ENCODE measurements at places on chromosomes 5 and 9.
A peak's percentile ranks its signal among the peaks of the same experiment; 100 is the strongest.

DNA sequence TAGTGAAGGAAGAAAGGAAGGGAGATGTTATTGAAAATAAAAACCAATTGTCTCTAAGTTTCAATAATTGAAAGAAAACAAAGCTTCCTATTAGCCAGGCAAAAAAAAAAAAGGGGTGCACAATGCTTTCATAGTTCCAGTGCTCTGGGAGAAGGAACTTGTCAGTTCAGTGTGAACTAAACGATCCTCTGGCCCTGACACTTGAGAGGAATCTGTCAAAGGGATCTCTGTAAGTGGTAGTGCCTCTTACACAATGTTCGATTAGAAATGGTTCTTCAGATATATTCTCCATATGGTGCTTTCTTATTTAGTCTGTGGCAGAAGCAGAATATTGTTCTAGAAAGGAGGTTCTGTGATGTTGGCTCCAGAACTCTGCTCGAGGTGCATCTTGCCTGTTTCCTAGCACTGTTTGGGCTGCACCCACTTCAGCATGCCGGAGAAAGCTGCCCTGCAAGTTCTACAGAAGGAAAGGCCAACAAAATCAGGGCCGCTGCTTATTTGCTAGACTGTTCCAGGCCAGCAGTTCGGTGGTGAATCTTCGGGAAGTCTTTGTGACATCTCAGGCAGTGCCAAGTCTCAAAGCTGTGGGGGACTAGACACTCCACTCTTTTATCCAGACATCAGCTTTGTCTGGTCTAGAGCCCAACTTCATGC is 90.9 kb downstream of the PIK3R1 start:
- no peak for DNase-seq

GRCh38 chr9:129669141-129669718 is 3.8 kb downstream of the PRRX2 start:
- no peak for DNase-seq

- no peak for DNase-seq
These were observed 11.6 kb downstream of the ARHGEF28 start for GRCh38 chr5:73637565-73637964.

DNA sequence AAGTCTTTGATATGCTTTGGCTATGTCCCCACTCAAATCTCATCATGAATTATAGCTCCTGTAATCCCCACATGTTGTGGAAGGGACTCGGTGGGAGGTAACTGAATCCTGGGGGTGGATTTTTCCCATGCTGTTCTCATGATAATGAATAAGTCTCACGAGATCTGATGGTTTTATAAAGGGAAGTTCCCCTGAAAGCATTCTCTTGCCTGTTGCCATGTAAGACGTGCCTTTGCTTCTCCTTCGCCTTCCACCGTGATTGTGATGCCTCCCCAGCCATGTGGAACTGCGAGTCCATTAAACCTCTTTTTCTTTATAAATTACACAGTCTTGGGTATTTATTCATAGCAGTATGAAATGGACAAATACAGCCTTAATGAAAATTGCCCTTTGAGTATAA is 44.7 kb upstream of the ICE1 start:
- DNase-seq, result no peak

DNA sequence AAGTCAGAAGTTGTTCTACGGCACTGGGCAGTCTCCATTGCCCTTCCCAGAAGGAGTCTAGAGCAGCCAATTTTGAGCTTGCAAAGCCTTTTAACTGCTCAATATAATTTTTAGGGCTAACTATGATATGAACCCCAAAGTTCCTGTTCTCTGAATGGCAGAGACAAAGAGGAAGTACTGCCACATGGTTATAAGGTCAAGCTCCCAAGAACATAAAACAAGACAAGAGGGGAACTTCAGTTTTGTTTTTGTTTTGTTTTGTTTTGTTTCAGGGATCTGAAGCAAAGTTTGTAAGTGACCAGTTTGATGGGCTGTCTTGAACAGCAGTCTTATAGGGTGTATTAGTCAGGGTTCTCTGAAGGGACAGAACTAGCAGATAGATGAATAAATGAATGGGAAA is 11.9 kb upstream of the SMC2 start:
- DNase-seq, result no peak

DNA sequence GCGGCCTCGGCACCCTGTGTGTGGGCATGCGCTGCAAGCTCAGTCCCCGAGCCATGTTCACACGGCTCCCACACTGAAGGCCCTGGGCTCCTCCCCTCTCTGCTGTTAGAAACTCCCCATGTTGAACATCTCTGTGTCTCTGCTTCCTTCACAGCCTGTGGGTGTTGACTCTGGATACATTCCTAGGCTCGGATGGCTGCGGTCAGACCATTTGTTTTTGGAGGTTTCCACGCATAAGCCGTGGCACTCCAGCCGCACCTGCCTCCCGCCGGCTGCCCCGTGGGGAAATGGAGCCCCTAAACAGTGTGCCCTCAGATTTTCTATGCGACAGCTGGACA is 31.2 kb upstream of the LRRC14B start:
- no peak for DNase-seq

GRCh38 chr9:86034863-86035734 is 64.3 kb downstream of the GOLM1 start:
- DNase-seq, result peak; percentile 78

GRCh38 chr9:105330755-105331154 is 86.3 kb downstream of the SLC44A1 start:
- DNase-seq, result no peak

GRCh38 chr5:139383275-139383992 is at the start of gene SLC23A1:
Gene SLC23A1 (minus strand): TSS chr5:139383297. CDS start chr5:139383253, 44 bp downstream.
- no peak for DNase-seq

- no peak for DNase-seq
These were observed 109.8 kb downstream of the GIN1 start for GRCh38 chr5:103010168-103010567.

GRCh38 chr5:136030252-136030651 is 1.5 kb downstream of the TGFBI start:
- DNase-seq, result no peak

DNA sequence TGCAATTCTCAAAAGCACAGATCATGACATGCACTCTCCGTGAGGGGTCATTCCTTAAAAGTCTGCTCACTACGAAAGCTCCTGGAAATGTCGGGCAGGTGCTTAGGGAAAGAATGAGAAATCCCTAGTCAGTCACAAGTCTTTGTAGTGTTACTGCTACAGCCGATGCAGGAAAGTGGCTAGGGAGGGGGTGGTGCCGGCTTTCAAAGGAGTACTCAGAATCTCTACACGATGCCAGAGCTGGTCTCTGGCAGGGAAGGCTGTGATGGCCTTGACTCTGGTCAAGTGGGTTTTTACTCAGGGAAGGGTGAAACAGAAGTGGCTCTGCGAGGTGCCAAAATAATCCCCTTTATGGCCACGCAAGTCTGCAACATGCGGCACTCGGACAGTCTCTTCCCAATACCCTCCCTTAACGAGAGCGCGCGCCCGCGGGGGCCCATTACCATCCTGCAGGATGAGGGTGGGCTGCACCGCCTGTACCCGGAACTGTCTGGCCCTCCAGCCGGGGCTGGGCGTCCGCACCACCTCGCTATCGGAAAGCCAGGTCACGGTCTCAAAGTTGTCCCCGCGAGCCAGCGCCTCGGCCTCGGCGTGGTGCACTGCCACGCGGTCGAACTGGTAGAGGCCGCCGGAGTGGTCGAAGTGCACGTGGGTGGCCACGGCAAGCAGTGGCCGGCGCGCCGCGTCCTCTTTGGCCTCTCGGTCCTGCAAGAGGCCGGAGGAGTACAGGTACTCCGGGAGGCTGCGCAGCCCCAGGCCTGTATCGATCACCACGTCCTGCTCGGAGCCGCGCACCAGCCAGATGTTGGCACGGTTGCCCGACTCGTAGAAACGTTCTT is 956 bp downstream of the MBLAC2 start:
- DNase-seq, result peak; percentile 40

DNA sequence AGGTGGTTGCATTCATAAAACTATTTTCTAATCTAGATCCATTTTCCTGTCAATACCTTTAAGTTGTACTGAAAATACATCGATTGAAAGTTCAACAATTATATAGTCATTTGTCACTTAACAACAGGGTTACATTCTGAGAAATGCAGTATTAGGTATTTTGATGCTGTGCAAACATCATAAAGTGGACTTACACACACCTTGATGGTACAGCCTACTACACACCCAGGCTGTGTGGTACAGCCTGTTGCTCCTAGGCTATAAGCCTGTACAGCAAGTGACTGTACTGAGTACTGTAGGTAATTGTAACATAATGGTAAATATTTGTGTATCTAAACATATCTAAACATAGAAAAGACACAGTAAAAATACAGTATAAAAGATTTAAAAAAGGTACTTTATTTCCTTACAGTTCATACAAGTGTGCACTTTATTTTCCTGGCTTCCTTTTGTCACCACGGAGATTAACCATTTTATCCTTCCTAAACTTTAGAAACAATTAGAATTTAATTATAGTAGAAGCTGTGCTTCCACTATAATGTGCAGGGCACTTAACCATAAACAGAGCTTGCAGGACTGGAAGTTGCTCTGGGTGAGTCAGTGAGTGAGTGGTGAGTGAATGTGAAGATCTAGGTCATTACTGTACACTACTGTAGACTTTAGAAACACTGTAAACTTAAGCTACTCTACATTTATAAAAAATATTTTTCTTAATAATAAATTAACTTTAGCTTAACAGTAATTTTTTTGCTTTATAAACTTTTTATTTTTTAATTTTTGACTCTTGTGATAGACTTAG is 42.9 kb upstream of the MEF2C start:
- no peak for DNase-seq

DNA sequence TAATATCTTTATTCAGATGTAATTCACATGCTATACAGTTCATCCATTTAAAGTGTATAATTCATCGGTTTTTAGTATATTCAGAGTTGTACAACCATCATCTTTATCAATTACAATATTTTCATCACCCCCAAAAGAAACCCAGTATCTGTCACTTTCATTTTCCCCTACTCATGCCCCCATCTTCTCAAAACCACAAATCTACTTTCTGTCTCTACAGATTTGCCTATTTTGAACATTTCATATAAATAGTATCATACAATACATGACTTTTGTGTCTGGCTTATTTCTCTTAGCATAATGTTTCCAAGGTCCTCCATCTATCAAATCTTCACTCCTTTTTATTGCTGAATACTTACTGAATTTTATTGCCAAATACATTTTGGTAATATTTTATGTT is 305.1 kb upstream of the SGCD start:
- DNase-seq, result no peak

DNA sequence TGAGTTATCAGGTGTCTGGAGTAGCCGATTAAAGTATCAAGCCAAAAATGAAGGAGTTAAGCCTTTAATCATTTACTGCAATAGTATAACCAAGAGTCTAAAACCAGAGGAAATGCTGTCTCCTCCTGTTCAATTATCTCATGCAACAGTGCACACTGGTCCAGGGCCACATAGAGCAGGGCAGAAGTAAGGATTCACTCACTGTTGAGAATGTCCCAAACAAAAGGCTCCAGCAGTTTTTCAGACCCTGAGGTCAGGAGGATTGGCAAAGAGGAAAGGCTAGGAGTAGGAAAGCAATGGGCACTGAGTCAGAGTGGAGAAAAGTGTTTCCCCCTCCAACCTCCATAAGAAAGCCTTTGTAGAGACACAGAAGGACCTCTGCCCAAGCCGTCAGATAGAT is 168.2 kb downstream of the RNF180 start:
- DNase-seq, result no peak

DNA sequence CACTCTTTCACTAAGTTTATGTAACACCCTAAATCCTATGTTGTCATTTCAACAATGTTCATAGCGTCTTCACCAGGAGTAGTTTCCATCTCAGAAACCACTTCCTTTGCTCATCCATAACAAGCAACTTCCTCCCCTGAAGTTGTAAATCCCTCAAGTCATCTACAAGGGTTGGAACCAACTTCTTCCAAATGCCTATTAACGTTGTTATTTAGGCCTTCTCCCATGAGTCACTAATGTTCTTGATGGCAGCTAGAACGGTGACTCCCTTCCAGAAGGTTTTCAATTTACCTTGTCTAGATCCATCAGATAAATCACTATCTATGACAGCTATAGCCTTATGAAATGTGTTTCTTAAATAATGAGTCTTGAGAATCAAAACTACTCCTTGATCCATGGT is 73.3 kb upstream of the TARS1 start:
- no peak for DNase-seq

DNA sequence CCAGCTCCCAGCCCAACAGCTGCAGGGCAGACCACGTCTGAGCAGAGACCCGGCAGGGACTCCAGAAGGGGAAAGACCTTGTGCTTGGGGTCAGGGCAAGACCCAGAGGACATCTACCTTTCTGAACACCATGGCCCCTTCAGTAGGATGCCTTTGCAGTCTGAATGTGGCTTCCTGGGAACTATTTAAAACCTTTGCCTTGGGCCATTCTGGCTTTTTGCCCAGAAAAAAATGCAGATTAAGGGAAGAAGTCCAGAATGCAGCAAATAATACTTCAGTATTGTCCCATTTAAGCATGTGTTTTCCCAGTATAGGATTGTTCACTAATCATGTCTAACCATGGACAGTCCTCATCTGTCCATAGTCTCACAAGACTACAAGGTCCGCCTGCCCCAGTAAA is 67.5 kb upstream of the ERCC6L2 start:
- peak; percentile 82 for DNase-seq

GRCh38 chr9:14210428-14210827 is 103.5 kb downstream of the NFIB start:
- no peak for DNase-seq

- DNase-seq, result no peak
These were observed 64.0 kb downstream of the SFXN1 start for GRCh38 chr5:175542232-175542965.

DNA sequence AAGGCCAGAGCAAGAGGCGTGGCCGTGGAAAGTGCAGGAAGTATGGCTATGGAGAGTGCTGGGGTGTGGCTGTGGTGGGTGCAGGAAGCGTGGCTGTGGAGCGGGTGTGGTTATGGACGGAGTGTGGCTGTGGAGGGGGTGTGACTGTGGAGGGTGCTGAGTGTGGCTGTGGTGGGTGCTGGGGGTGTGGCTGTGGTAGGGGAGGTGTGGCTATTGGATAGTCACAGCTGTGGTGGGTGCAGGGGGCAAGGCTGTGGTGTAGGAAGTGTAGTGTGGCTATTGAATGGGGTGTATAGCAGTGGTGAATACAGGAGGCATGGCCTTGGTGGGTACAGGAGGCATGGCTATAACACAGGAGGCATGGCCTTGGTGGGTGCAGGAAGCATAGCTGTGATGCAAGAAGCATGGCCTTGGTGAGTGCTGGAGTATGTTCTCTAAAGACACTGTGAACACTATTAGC is 40.8 kb upstream of the SPATA31C2 start:
- DNase-seq, result no peak

GRCh38 chr9:8571643-8572042 is 772.1 kb upstream of the DMAC1 start:
- DNase-seq, result no peak

DNA sequence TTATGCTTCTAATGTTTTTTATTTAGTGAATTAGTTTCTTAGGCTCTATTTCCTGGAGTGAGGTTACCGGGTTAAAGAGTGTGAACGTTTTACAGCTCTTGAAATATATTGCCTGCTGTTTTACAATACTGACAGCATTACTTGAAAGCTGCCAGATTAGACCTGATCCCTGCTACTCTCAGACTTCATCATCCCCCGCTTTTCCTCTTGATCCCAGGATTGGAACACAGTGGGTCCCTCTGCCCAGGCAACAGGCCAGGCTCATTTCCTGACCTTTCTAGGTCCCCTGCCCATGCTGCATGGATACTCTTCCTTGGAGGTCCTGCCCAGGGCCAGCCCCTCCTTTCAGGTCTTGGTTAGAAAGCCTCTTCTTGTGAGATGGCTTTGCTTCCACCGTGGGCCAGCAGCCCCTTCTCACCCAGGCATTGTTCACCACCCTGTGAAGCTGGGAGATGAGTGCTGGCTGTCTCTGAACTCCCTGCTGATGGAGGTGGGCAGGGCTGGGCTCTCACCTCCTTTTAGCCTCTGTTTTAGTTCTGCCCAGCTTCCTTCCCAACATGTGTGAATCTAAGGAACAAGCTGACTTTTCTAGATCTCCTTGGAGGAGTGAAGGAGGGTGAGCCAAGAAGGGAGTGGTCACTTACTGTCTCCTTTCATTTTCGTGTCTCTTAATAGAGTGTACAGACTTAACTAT is 15.5 kb upstream of the FAM120AOS start:
- DNase-seq, result no peak

All from HAP-1 (cell line).